ENCODE measurements at places on chromosomes 7 and 10.
A peak's percentile ranks its signal among the peaks of the same experiment; 100 is the strongest.

DNA sequence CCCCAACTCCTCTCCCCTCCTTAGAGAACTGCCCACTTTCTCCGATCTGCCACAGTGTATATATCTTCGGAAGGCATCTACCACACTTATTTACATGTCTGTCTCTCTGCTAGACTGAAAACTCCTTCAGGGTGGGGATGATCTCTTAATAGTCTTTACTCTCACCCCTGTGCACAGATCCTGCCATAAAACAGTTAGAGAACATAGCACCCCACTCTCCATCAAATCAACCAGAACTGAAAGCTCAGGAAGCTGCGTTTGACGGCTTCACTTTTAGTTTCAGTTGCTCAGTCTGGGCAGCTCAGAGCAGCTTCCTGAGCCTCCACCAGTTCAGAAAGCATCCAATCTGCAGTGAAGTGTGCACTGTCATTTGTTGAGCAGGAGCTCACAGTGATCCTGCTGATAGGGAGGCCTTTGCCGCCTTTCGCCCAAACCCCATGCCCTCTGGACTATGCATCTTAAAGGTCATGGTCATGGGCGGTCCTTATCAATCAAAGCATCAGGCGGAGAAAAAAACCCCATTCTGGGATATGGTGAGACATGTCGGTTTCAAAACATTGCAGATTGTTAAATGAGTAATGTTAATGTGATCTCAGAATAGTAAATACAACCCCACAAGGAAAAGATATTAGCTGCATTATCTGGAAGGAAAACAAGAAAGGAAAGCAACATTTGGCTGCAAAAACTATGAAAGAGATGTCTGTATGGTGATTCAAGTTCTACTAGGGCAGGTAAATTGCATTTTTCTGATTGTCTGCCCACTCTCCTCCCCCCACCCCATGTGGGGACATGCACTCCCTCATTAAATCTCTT lies 167.1 kb upstream of the ADO start:
- DNase-seq = peak; percentile 70

GRCh38 chr7:101511965-101512364 lies 117.1 kb downstream of the MYL10 start:
- DNase-seq = no peak

- DNase-seq = no peak
These were observed 480.6 kb downstream of the SDK1 start for GRCh38 chr7:3781607-3782006.

DNA sequence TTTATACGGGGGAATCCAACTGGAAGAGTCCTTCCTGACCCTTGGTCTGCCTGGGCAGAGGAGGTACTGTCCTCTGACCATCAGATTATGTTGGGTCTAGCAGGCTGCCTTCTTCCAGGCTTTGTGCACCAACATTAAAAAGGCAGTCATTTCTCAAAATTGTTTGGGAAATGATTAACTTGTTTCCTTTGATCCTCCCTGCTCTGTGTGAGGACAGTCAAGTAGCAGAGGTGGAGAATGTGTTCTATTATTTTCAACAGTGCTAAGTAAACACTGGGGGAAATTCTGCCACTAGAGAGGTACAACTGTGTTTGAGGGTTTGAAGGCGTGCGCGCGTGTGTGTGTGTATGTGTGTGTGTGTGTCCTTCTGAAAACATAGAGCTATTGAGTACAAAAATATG lies 20.6 kb downstream of the ACSL5 start:
- no peak for DNase-seq

DNA sequence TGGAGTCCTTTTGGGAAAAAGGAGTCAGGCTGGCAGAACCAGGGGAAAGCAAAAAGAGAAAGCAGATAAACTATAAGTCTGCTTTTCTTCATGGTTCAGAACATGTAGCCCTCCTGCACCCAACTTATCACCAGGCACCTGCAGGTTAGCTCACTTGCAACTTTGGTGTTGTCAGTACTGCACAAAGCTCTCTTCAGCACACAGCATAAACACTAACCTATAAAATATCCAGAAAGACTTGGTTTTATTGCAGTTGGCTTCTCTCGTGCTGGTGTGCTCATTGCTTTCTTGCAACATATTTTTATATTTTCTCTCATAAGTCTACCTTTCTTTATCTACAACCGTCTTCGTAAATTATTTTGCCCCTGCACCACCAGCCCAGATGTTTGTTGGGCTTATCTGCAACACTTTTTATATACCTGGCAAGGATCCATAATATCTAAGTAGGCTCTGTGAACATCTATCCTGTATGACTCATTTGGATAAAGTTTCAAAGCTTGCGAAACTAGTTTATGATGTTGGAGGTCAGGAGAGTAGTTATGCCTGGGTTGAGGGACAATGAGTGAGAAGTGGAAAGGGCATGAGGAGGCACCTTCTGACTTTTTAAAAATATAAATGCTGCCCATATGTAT lies 164.6 kb downstream of the ANKRD30A start:
- DNase-seq = no peak

- DNase-seq = no peak
These were observed 41.1 kb downstream of the BRI3 start for GRCh38 chr7:98322331-98323270.

- no peak for DNase-seq
These were observed 129.6 kb upstream of the SEMA3A start for GRCh38 chr7:84324136-84324630.

- DNase-seq = no peak
These were observed 66.2 kb downstream of the SDK1 start for GRCh38 chr7:3367261-3367660.

DNA sequence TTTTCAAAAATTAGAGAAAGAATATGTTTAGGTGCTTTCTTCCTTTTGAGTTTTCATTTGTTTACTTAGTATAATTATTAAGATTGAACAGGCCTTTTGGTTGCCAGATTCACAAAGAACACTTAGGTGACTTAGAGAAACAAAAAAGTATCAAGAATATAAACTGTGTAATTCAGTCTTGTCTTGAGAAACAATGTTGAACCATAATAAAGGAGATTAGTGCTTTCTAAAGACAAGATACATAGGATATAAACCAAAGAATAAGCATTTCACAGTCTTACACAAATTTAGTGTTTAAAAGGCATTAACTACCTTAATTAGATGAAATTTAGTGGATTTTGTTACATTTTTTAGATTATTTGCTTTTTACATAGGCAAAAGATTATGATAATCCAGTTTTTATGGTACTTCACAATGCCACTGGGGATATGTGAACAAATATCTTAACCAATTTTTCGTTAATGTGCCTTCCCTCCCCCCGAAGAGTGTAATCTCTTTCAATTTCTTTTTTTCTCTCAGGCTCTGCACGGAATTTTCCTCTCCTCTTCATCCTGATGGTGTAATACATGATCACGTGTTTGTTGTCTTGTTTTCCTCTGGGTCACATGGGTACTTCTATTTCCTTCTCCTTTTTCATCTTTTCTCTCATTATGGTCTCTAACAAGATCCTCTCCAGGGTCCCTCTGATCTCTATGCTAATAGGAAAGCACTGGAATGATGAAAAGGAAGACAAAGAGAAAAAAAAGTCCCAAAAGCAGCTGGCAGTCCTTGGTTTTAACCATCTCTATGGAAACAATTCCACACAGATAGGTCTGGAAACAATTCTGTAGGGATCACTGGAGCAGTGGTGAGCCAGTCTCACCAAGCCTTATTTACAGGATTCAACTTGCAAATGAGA lies 3.7 kb upstream of the HNRNPH3 start:
- DNase-seq = no peak

- no peak for DNase-seq
These were observed 34.7 kb downstream of the ANXA11 start for GRCh38 chr10:80170641-80171040.

DNA sequence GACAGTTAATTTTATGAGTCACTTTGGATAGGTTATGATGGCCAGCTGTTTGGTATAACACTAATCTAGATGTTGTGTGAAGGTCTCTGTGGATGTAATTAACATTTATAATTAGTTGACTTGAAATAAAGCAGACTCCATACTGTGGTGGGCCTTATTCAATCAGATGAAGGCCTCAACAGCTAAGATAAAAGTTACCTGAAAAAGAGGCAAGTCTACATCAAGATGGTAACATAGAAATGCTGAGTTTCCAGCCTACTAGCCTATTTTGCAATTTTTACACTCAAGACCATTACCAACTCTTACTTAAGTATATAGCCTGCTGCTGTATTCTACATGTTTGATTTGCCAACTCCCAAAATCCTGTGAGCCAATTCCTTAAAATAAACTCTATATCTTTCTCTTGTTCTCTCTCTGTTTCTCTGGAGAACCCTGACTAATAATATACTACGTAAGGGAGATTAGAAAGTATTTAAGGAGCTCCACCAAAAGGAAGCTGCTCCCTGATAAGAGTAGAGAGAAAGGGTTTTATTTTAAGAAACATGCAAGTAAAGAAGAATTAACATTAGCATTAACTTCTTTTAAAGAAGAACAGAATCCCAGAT lies 42.7 kb downstream of the ZNF438 start:
- DNase-seq = no peak

DNA sequence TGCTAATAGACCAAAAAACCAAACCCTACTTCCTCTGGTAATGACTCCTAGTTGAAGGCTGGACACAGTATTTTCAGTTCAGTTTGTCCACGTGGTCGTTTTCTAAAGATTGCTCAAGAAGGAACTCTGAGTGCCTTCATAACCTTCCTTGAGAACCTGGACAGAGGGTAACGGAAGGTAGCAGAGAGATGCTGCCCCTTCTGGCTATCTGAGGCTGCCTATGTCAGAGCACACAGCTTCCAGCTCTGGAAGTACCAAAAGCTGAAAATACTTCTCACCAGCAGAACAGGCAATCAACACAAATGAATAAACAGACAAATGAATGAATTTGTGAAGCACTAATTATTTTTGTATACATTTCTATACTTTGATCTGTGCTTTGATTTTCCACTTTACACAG lies 85.2 kb downstream of the AMPH start:
- DNase-seq = no peak

- no peak for DNase-seq
These were observed 21.6 kb downstream of the KIN start for GRCh38 chr10:7766241-7766640.

GRCh38 chr7:29980151-29980550 lies 9.4 kb downstream of the SCRN1 start:
- no peak for DNase-seq

DNA sequence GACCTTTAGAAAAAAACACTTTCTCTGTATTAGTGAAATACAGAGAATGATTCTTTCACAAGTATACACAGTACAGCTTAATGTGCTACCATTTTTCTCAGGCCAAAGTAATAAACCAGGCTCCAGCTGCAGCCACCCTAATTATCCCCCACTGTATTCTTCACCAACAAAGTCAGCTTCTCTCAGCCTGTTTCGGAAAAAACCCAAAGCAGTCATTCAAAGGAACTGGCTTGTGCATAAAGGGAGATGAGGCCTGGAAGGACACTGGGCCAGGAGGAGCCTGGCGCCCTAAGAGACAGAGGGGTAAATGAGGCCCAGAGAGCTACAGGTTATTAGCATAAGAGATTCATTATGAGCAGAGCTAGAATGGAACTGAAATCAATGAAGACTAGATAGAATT lies 9.2 kb downstream of the USP54 start:
- no peak for DNase-seq

GRCh38 chr10:48598936-48599829 lies 5.7 kb downstream of the ARHGAP22 start:
- DNase-seq = no peak

DNA sequence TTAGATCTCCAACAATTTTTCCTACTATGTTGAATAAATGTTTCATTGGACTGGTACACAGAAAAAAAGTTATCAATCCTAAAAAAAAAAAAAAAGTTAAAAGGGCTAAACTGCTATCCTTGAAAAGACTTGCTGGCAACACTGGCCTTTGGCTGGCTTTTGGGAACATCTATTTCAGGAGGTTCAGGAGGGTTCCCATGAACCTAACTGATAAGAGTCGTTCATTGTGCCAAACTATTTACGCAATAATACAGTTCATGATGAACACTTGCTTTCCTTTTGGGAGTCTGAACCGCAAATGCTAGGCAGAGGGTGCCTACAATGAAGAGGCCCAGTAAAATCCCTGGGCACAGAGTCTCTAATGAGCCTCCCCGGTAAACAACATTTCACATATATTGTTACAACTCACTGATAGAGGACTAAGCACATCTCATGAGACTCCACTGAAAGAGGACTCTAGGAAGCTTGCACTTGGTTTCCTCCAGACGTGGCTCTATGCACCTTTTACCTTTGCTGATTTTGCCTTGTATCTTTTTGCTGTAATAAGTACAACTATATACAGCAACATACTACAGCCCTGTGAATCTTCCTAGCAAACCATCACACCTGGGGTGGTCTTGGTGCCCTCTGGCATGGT lies 45.0 kb downstream of the ZFAND4 start:
- DNase-seq = no peak

GRCh38 chr7:33986451-33986850 lies 81.1 kb downstream of the BMPER start:
- no peak for DNase-seq

DNA sequence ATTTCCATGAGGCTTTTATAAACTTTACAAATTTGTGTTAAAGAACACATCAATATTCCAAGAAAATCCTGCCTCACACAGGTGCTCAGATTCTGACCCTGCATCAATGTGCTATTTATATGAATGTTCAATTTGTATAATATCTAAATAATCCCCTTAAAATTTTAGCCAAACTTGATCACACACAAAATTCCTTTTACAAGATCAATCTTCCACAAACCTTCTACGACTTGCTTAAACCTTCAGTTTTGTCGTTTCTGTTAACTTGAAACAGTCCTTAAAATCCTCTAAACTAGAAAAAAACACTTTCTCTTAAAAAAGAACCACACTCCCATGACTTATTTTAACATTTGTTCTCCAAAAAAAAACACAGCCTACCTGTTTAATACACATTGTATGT lies 20.2 kb upstream of the TRPV6 start:
- DNase-seq = no peak

- no peak for DNase-seq
These were observed 97.2 kb downstream of the RALA start for GRCh38 chr7:39720586-39720985.

DNA sequence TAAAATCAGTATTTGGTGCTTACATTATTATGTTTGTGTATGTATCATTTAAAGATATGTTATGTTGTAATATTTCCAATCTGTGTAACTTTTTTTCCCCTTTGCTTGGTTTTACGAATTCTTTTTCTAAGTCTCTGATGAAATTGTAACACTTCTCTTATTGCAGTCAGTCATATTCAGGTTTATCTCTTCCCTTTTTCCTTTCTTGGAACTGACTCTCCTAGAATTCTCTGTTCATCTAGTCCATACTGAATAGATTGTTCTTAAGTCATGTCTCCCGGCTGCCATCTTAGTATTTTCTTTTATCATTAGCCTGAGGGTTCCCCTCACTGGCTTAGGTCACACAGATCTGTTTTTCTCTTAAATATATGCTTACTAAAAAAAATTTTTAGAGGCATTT lies 44.6 kb downstream of the PHTF2 start:
- DNase-seq = no peak

DNA sequence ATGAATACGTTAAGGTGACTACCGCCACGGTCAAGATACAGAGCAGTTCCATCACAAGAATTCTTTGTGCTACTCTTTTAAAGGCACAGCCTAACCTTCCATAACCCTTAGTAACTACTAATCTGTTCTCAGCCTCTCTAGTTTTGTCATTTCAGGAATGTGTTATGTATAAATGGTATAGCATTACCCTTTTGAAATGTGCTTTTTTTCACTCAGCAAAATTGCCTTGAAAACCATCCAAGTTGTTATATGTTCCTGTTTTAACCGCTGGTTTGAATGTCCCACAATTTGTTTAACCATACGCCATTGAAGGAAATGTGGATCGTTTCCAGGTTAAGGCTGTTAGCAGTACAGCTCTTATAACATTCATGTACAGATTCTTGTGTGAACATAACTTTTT lies 32.0 kb downstream of the WAC start:
- DNase-seq = no peak

Measured in CD8-positive, alpha-beta T cell (primary cell).